Activated T-cell treated with anti-CD3 and anti-CD28 coated beads, Interleukin-2, amount 50 U/mL, for 1 hour (primary cell): ENCODE measurements at places on chromosomes 6 and 20.

DNA sequence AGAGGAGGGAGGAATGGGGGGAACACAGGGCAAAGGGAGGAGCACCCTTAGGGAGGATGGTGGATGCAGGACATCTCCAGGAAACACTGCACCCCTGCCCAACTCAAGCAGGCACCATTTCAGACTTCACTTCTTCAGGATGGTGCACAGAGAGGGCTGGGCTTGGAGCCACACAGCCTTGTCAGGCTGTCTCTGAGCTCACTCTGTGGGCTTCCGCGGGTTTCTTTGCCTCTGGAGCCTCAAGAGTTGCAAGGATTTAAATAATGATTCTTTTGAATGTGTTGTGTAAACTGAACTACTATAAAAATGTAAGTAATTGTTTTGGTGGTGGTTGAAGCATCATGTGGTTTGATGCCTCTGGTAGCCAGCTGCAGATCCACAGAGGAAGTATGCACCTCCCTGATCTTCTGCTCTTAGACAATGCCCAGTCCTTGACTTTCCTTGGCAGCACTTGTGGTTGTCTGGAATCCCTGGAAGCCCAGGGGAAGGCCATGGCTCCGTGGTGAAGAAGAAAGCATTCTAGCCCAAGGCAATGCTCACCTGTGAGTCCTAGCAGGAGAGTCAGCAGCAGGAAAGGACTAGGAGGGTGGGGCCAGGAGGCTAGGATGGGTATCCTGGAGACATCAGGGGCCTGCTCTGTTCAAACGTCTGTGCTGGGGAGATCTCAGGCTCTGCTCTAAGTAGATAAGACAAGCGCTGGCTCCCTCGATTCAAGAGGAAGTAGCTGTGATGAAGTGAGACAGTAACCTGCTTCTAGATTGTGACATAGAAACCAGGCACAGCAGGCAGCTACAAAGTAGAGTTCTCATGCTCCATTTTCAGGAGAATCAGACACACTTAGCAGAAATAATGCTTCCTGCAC is 50.2 kb upstream of the SIRPG start:
- no peak for DNase-seq

GRCh38 chr6:23213193-23213592 is 643.8 kb downstream of the HDGFL1 start:
- no peak for DNase-seq

DNA sequence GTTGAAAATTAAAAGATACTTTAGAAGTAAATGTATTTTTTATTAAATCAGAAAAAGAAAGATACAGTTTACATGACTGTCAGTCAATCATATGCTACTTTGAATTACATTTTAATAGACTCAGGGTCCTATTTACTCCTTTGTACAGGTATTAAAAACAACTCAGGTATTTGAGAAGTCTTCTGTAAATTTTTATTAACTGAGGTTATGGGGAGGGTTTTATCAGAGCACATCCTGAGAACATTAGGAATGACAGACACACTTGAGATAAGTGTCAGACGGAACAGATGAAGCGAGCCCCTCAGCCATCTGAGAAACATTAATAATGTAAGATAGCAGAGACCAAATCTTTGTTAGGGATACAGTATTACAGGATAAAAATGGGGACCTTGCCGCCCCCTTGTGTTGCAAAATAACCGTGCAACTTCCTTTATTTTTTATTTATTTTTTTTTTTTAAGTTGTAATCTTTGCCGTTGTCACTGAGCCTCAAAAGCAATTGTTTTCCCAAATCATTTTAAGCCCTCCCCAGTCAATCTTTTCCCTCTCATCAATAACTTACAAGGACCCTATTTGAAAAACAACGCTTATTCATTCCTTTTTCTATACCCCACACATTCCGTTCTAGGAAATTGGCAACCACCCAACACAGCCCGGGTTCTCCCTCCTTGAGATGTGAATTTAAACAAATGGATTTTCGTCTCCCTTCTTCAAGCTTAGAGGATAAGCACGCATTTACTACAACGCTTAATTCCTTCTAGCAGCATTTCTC is 126.7 kb downstream of the BCAS1 start:
- DNase-seq: peak; percentile 36

- peak; percentile 46 for DNase-seq
These were observed 15.6 kb upstream of the UBE2J1 start for GRCh38 chr6:89368107-89368506.

- DNase-seq: no peak
These were observed 11.8 kb downstream of the COL9A3 start for GRCh38 chr20:62828511-62829230.

- DNase-seq: no peak
These were observed 128.9 kb upstream of the BEND3 start for GRCh38 chr6:107244082-107244741.

- DNase-seq: no peak
These were observed 572.0 kb downstream of the KIF16B start for GRCh38 chr20:16001286-16001685.

- no peak for DNase-seq
These were observed 46.2 kb downstream of the TTI1 start for GRCh38 chr20:37986873-37987601.

DNA sequence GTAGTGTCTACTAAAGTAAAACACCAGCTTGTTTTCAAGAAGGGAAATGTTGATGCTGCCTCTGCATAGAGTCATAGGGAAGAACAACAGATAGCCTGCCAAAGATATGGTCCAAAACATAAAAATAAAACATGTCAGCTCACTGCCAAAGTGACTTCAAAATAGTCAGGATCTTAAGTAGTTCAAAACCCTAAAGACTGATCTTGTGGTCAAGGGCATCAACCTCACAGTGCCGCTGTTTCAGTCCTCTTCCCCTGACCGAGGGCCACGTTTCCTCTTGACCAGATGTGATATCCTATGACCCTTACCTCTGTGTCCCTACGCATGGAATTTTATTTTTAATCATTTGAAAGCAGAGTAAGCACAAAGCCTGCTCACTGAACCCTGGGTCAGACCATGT is 104.2 kb upstream of the CNKSR3 start:
- no peak for DNase-seq

DNA sequence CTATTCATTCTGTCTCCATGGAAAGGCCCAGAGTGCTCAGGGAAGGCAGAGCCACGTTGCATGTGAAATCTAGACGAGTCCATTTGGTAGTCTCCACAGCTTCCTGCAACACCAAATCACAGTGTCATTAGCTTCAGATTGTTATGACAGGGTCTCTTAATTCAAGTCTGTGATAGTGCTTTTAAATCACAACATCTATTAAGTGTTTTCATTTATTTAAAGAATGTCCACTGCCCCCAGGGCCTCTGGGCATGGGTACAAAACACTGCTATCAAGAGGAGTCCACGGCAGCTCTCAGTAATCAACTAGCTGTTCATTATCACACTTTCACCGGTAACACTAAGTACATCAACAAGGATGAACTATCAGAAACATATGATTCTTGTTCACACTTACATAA is 455.9 kb upstream of the JARID2 start:
- no peak for DNase-seq

DNA sequence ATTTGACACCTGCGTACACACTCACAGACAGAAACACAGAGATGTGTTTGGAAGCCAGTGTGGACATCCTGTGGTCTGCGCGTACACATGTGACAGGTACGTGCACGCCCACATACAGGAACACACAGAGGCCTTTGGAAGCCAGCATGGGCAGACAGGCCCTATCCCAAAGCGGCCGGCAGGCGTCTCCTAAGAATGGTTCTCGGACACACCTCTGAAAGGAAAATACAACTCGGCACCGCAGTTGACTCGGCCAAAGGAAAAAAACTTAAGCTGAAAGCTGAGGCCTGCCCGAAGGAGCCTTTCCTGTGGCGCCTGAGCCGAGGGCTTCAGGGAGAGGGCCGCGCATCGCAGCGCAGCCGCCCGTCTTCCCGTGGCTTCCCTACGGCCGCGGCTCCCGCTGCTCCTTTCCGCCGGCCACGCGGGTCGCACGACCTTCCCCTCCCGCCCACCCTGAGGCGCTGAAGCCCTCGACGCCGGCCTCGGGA is 1.4 kb upstream of the CEP43 start:
- DNase-seq: peak; percentile 54

DNA sequence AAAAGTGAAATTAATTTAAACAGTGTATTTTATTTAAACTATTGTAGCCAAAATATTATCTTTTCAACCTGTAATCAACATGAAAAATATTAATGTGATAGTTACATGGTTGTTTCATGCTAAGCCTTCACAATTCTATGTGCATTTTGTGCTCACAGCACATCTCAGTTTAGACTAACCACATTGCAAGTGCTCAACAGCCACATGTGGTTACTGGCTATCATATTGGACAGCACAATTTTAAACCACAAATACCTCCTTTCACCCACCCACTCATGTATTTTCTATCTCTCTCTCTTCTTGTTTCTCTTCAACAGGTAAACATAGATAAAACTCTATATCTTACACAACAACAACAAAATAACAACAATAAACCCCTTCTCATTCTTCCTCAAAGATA is 12.5 kb upstream of the HS3ST5 start:
- no peak for DNase-seq

DNA sequence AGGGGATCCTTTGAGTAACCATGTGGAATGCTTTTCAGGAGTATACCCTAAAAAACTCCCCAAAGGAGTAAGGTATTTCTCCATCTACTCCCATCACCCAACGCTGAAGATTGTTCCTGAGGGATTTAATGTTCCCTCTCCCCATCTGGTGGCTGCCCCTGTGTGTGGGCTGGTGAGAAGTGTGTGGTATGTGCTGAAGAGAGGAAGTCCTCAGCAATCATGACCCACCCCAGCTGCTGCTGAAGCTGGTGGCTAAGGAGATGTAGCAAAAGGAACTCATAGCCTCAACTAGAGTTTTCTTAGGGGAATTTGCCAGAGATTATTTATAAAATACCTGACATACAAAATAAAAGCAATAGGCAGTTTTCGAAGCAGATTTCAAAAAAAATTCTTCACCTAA is 114.3 kb upstream of the JAG1 start:
- DNase-seq: no peak

- no peak for DNase-seq
These were observed 4.5 kb downstream of the SOX4 start for GRCh38 chr6:21597801-21598673.

DNA sequence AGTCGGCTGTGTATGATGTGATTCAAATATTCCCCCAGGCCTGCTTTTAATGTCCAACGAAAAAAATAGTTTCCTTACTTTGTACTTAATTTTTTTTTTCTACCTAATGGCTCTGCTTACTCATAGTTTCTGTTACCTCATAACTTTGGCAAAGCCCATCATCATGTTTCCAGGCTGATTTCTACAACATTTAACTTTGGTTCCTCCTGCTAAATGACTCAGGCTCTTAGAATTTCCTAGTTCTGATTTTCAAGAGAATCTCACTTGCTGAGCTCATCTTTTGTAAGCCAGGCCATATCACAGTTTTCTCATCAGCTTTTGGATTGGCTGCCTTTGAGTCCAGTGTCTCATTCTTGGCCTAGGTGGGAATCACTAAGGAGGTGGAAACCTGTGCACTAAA is 323.1 kb downstream of the HDGFL1 start:
- no peak for DNase-seq

- no peak for DNase-seq
These were observed 36.5 kb downstream of the NOX3 start for GRCh38 chr6:155419161-155419560.

DNA sequence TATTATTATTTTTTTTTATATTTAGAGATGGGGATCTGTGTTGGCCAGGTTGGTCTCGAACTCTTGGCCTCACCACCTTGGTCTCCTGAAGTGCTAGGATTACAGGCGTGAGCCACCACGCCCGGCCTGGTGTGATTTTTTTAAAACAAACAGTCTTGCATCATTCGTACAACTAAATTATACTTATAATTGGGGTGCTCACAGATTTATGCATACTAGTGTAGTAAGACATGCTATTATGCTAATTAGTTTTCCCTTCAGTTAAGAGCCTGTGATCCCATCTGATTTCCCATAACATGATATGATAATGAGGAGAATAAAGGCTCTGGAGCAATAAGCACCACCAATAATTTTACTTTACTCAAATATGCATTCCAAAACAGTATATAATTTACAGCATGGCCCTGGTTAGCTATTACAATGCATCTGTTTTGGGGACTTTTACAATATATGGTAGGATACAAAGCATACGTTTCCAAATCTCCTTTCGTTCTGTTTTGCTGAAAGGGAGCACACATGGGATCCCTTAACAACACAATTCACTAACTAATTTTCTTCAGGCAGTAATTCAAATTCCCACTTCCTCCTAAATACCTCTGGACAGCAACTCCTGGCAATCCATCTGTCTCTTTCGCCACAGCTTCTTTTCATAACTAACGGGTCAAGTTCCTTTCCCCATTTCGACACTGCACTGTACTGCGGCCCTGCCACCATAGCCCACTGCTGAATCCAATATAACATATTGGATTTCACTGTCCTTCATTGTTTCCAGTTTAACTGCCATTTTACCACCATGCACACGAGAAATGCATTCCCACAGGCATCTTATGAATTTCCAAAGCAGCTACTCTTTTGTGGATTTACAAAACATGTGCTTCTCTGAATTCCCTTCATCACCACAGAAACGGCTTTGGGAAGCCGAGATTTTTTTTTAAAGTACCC is 1.7 kb downstream of the NUDT3 start:
- no peak for DNase-seq

DNA sequence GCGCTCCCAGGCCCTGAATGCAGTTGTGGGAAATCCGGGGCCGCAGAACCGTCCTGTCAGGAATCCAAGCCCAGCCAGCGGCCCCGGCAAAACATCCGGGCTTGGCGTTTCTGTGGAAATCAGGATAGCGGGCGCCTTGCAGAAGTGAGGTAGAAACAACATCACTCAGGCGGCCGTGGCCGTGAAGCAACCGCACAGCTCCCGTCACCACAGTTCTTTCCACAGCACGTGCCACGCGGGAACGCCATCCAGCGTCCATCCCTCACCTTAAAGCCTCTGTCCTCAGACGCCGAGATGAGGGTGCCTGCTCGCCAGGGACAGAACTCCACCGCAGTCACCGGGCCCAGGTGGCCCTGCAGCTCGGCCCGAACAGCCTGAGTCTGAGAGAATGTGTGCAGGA is 34.1 kb downstream of the WDR27 start:
- no peak for DNase-seq

DNA sequence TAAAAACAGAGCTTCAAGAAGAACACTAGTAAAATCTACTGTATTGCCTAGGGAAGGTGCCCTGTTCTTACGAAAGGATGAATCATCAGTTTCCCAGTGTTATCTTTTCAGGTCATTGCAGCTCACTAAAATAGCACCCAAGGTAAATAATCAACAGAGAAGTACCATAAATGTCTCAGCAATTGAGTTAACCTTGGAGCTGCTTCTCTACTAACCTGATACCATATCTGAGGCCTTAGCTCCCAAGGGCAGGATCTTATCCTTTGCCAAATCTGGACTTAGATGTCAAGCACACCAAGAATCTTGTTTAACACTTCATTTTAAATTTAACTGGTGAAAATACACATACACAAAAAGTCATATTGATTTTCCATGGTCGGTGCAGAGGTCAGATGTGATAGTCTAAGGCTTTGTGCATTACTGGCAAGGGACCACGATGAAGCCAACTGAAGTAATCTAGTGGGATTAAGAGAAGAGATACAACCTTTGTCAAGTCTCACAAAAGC is 81.5 kb downstream of the EDN1 start:
- no peak for DNase-seq

GRCh38 chr6:139778688-139779087 is 404.2 kb upstream of the CITED2 start:
- no peak for DNase-seq
